AG04450 (cell line): ENCODE measurements at places on chromosomes 1 and 21. TPM values are rescaled to one million over a fixed set of nuclear protein-coding genes. Genes with fewer than 3 reads are reported as not detected.
A peak's percentile ranks its signal among the peaks of the same experiment; 100 is the strongest.

GRCh38 chr1:232511172-232511571 is 118.8 kb downstream of the SIPA1L2 start:
- no peak for DNase-seq

GRCh38 chr1:198691063-198691462 is 52.2 kb downstream of the PTPRC start:
- no peak for DNase-seq

GRCh38 chr1:145846201-145846612 is 777 bp downstream of the NUDT17 start:
- DNase-seq, result no peak

DNA sequence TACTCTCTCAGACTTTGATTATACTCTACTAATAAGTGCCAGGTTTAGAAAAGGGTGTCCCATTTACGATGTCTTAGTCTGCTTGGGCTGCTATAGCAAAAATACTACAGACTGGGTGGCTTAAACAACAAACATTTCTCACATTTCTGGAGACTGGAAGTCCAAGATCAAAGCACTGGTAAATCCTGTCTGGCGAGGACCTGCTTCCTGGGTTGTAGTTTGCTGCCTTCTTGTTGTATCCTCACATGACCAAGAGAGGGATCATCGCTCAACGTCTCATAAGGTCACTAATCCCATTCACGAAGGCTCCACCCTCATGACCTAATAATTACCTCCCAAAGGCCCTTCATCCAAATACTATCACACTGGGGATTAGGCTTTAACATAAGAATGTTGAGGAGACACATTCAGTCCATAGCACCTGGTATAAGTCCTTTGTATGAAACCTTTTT is 12.0 kb downstream of the PRDX6 start:
- DNase-seq, result no peak

The PLPPR4 gene
- polyA plus RNA-seq, result 4.5 and 5.9 TPM in 2 replicates

GRCh38 chr1:224696891-224697765 is 81.0 kb downstream of the CNIH3 start:
- DNase-seq, result peak; percentile 61

DNA sequence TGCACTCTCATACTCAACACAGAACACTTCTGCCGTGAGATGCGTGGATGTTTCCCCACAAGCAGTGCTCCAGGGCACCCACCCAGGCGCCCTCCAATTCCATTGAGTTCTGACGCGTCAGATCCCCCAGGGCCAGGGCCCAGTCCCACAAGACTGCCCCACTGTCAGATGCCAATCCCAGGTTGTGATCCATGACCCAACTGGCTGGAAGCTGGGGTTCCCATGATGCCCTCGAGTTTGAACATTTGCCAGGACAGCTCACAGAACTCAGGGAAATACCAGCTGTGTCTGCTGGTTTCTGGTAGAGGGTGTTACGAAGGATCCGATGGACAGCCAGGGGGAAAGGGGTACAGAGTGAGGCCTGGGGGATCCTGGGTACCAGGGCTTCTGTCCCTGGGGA is 58.4 kb downstream of the AGPAT3 start:
- DNase-seq, result no peak

The TIAM1 gene
- polyA plus RNA-seq, result 2.0 and 2.1 TPM in 2 replicates

DNA sequence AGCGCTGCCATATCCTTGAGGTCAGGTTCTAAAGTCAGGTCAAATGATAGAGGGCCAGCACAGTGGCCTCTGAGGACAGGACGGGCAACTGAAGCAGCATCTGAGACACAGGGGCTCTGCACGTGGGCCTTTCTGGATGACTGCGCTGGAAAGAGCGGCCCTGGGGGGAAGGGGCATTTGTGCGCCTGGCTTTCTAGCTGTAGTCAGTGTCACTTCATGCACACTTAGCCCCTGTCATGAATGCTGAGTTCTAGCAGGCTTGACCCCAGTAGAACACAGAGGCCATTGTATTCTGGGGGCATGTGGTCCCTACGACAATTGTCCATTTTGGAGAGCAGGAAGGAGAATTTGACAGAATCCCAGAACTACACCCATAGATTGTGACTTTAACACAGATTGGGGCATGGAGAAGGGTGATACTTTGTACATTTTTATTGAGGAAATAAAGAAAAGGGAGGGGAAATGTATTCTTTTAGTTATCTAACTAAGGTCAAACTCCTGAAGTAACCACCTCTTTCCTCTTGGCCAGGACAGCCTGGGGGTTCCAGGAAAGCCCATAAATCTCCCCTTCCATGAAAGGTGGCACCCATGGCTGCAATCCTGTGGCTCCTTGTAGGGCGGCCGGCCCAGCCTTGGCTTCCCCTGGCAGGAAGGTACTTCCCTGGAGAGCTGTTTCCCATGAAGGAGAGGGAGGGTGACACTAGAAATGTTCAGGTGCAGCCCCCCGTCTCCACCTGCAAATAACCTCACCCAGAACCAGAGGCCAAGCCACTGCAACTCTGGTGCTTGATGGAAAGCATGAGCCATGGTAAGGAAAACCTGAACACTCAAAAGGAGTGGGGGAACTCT is 34.4 kb downstream of the NTPCR start:
- DNase-seq, result no peak

DNA sequence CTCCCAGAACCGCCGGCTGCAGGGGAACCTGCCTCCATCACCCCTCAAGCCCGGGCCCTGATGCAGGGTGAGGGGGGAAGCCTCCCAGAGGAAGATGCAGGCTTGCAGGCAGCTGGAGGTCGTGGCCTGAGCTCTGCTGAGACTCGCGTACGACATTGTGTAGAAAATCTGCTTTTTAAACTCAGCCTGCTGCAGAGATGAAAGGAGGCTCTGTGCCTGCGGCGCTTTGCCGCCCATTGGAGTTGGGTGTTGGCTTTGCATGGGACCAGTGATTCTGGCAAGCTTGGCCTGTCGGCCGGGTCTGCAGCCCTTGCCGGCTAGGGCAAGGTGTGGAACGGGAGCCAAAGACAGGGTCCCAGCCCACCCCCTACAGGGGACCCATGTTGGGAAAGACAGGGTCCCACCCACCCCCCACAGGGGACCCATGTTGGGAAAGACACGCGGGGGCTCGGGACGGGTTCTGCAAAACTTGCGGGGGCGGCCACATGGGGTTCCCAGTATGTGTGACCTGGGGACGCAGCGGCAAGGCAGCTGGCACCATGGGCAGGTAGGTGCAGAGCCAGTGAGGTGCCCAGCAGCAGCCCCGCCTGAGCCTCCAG is 55.6 kb downstream of the SLX9 start:
- DNase-seq, result no peak

DNA sequence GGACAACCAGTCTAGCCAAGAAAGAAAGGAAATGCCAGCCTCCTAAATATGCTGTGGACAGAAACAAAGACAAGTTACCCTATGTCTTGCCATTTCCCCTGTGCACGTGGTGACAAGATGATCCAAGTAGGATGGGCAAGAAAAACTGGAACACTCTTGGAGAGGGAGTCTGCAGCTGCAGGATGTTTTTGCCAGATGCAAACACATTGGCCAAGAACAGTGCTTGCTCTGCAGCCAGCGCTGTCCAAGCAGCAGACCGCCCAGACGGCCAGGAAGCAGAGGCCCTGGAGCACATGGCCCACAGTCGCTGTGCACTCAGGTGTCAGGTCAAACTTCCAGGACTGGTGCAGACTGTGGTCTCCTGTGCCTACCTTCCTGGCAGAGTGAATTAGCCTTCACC is 189.3 kb downstream of the SLC35F3 start:
- DNase-seq, result no peak

DNA sequence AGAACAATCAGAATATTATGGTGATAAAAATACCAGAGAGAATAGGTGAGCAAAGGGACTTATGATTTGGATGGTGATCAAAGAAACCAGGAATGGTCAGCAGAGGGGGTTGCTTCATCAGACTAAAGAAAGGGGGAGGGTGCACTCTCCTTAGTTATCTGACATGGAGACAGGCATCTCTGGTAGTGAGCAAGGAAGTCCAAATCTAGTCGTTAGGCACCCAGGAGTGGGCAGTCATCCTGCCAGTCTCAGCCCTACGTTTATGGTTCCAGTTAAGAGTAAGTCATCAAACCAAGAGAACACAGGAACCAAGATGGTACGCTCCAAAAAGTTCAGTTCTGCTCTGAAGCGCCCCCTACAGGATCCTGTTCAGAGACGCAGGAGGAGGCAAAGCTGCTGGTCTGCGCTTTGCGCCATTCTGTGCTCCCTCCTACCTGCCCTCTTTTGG is 28.6 kb downstream of the EBNA1BP2 start:
- no peak for DNase-seq

- peak; percentile 69 for DNase-seq
Observed at GRCh38 chr1:241817331-241817792, 30.6 kb upstream of the EXO1 start.

- DNase-seq, result no peak
Observed at GRCh38 chr1:4494027-4494426, 160.4 kb upstream of the AJAP1 start.

- DNase-seq, result no peak
Observed at GRCh38 chr1:114334297-114334696, 176.7 kb downstream of the TRIM33 start.

The ERO1B gene
- polyA plus RNA-seq, result 1.1 and 2.2 TPM in 2 replicates

DNA sequence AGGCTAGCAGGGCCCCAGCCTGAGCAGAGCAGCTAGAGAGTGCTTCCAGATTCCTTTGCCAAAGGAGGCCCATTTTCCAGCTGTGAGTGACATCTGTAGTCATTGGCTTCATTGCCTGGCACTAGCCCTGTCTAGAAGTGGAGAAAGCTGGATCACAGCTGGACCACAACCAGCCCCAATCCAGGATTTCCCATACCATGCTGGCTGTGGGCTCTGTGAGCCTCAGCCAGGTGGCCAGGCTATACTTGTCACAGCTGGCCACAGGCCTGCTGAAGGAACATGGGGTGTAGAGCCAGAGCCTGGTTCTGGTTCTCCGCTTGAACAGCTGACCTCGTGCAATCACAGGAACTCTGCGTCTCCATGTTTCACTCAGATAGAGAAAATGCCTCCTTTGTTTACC is 36.6 kb downstream of the RIMKLA start:
- no peak for DNase-seq

The SIPA1L2 gene
- polyA plus RNA-seq, result 63.5 and 65.0 TPM in 2 replicates

The UROD gene
- polyA plus RNA-seq, result 185 and 226 TPM in 2 replicates

DNA sequence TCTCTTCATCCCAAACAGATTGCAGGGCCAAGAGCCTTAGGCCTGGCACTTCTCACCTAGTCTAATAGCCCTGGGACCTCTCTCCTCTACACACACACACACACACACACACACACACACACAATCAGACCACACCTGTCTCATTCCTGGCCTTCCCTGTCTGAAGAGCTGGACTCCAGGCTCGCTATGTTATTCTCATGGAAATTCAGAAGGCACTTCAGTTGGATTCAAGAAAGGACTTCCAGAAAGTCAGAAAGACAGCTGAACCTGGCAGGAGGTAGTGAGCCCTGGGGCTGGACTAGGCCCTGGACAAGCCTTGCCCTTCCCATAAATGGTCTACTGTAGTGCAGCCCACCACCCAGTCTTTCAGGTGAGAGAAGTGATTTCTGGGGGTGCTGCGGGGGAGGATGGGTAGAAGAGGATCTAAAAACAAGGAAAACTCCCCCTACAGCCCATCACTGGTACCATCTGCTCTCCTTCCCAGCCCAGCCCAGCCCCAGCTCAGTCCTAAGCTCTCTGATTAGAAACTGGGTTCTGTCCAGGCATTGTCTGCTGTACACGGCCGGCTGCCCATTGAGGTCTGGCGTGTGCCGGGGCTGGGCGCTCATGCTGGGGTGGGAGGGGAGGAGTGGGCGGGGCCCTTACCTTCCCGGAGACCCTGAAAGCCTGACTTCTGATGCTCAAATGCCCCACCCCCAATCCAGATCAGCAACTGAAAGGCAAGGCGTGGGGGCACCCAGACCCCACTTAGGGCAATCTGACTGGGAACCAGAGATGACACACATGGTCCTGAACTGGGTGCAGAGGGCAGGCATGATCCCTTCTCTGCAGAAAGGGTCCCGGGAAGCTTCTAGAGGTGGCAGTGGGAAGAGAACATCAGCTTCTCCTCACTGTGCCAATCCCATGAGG is 2.5 kb downstream of the KIF21B start:
- no peak for DNase-seq

- no peak for DNase-seq
Observed at GRCh38 chr1:180862305-180862704, 50.4 kb upstream of the KIAA1614 start.

GRCh38 chr1:119687434-119688079 is 24.2 kb upstream of the PHGDH start:
- no peak for DNase-seq

The NPL gene
- polyA plus RNA-seq, result 0.48 and 0.55 TPM in 2 replicates
